ENCODE measurements at places on chromosomes 11 and 22.

DNA sequence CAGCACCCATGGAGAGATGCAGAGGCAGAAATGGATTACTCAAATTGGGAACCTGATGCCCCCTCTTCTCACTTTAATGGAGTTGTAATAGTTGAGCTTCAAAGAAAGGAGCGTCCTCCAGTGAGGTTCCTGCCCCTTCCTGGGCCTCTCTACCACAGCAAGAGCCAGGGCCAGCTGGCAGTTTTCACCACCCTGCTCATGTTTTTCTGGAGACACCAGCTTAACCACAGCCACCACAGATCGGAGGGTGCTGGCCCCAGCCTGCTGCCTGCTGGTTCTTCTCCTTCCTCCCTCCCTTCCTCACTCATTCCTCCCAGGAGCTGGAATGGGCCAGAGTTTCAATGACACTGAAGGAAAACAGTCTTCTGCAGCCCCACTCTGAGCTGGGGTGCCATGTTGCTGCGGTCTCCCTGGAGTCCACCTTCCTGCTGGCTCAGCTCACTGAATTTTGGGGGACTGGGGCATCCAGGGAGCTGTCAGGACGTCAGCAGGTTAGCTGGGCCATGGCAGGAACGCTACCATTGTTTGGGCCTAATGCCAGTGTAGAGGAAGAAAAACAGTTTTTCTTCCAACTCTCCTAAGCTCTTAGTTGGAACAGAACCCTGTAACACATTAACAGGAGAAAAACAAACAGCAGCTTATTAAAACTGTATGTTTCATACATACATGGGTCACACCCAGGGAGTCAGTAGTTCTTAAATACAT, 57.7 kb downstream of the TRAF6 start:
- DNase-seq: peak; percentile 58

- peak; percentile 70 for DNase-seq
Observed at GRCh38 chr11:120400564-120401364, 64.6 kb downstream of the ARHGEF12 start.

DNA sequence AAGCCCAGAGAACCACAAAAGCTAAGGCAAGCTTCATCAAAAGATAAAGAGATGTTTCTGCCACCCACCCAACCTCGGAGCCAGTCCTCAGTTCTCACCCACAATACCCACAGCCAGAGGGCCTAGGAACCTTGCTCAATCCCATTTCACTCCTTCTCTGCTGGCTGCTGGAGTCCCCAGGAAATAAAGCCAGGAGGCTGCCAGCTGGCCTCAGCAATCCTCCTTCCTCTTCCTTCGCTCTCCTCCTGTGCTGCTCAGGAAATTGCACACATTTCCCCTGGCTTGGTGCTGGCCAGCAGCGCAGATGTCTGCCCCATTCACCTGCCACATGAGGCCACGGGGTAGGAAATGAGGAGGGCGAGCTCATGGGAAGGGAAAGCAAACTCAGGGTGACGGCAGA, 91.8 kb upstream of the LDLRAD3 start:
- peak; percentile 62 for DNase-seq

DNA sequence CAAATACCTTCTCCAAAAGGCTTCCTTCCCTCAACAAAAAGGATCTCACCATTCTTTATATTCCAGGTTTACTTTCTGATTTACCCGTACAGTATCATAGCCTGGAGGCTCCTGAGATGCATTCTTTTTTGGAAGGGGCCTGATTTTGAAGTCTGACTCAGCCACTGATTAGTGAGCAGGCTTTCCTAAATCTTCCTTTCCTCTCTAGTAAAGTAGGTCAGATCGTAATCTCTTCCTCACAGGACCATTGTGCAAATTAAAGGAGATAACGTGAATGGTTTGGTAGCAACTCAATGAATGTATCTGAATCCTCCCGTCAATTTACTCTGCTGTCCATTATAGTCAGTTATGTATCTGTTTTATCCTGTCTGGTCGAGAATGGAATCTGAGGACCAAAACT, 227.7 kb upstream of the ANO5 start:
- no peak for DNase-seq

- DNase-seq: no peak
Observed at GRCh38 chr11:1358286-1358685, 31.4 kb upstream of the BRSK2 start.

GRCh38 chr22:37485395-37486223, 575 bp downstream of the MFNG start:
- no peak for DNase-seq

DNA sequence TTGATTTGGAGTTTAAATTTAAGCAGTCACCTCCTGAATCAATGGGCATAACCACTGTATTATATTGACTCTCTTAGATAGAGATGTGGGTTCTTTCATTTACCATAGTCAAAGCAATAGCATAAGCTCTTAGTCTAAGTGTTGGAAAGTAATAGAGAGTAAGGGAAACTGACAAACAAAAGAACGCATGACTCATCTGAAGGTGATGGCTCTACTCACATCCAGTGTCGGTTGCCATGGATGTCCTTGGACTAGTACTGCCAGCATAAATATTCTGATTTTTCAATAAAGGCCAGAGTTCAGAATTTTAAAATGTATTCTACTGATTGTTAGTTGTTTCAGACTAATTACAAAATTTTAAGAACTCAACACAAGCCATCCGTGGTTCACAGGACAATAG, 444.9 kb upstream of the DDI1 start:
- no peak for DNase-seq

- DNase-seq: no peak
Observed at GRCh38 chr22:21996175-21996720, 13.7 kb upstream of the TOP3B start.

- no peak for DNase-seq
Observed at GRCh38 chr11:112724496-112724790, 236.8 kb upstream of the NCAM1 start.

DNA sequence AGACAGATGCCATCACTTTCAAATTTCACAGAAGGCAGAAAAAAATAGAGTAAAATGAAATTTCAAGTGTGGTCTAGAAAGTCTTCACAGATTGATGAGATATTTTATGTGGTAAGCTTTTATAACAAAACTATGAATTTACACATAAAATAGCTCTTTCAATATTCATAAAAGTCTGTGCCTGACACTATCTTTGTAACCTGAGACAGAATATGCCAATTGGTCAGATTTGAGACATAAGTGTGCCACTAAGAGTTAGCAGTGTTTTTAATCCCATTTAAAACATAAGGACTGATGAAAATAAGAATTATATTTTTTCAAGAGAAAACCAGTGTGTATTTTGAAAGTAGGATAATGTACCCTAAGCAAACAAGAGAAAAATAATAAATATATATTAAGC, 769.5 kb upstream of the LUZP2 start:
- DNase-seq: no peak

GRCh38 chr11:119479685-119480275, 56.8 kb upstream of the THY1 start:
- peak; percentile 44 for DNase-seq

DNA sequence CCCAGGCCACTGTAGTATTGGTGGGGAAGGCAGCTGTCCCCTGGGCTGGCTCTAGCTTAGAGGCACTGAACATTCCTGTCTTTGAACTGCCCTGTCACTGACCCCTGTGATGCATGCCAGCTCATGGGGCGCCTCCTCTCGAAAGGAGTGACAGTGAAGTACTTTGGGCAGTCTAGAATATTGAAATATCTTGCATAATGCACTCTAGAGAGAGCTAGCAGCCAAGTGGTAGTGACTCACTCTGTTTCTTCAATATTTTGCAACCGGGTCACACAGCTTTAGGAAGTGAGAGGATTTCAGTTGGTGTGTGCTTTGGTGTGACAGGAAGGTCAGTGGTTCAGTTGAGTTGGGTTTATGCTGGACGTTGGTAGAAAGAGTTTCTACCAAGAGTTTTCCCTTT, 35.5 kb upstream of the ST14 start:
- peak; percentile 93 for DNase-seq

DNA sequence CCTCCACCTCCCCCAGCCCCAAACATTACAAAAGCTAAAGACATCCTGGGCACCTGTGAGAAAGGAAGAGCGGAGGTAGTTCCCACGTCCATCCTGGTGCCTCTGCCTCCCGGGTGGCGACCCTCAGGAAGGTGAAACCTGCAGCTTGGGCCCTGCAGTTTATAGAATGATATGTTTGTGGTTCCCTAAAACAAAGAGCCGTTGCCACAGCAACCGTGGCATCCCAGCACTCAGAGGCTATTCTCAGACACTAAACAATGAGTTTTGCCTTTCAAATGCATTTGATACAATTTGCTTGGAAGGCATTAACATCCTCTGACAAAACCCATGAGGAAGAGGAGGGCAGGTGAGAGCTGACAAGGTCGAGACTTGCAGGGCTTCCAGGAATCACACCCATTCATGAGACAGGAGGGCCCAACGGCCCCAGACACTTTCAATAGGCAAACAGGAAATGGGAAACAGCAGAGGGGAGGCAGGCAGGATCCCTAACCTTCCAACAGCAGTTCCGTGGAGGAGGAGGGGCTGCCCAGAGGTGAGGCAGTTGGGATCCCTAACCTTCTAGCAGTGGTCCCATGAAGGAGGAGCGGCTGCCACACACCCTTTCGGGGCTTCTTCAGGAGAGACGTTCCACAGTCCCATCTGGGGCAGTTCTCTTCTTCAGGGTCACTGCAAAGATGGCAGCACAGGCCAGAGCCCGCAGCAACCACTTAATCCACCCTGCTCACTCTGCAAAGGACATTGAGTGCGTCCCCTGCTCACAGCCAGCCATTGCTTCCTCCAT, 379.2 kb downstream of the SHANK2 start:
- DNase-seq: no peak

DNA sequence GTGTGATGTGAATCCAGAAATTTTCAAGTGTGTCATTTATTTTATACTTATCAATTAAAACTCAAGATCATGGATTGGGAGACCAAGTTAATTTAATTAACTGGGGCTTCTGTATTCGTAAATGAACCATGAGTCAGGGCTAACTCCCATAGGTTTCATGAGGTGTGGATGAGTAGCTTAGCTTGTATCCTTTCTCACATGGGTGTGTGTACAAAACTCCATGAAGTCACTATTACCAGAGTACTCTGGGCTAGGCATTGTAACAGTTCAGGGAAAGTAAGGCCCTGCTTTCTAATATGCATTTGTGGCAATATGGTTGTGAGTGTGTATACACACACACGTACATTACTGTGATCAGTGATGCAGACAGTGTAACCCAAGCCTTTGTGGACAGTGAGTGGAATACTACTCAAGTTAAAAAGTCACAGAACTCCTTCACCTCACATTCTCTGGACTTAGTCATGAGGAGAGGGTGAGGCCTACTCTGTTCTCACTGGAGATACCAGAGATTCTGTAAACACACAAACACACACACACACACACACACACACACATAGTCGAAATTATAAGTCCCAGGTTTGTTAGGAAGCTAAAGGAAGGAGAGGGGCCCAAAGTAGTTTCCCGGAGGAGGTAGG, 3.5 kb downstream of the CNTF start:
- DNase-seq: no peak

- peak; percentile 42 for DNase-seq
Observed at GRCh38 chr11:39374963-39375698, 2084.3 kb downstream of the LRRC4C start.

DNA sequence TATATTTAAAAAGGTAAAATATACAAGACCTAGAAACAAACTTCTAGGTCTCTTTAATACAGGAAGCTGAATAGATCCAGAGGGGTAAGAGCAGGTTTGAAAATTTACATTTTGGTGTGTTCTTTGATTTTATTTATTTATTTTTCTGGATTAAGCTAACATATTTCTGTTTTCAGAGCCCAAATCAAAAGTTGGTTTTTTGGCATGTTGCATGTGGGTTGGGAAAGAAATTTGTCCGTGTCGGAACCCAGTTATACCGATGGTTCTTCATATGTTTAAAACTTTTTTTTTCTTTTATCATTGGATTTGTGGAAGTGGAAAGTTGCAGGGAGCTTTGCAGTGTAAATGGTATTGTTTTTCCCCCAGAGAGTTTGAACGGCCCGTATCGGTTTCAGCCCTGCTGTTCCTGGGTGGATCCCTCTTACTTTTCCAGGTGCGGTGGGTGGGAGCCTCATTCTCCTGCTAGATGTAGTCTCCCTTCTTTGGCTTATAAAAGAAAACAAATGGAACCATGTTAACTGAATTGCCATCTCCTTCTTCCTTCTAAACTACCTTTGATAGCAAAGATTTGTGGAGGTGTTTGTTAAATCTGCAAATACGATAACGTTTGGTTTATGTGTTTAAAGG, 746 bp downstream of the CTNND1 start:
- no peak for DNase-seq

DNA sequence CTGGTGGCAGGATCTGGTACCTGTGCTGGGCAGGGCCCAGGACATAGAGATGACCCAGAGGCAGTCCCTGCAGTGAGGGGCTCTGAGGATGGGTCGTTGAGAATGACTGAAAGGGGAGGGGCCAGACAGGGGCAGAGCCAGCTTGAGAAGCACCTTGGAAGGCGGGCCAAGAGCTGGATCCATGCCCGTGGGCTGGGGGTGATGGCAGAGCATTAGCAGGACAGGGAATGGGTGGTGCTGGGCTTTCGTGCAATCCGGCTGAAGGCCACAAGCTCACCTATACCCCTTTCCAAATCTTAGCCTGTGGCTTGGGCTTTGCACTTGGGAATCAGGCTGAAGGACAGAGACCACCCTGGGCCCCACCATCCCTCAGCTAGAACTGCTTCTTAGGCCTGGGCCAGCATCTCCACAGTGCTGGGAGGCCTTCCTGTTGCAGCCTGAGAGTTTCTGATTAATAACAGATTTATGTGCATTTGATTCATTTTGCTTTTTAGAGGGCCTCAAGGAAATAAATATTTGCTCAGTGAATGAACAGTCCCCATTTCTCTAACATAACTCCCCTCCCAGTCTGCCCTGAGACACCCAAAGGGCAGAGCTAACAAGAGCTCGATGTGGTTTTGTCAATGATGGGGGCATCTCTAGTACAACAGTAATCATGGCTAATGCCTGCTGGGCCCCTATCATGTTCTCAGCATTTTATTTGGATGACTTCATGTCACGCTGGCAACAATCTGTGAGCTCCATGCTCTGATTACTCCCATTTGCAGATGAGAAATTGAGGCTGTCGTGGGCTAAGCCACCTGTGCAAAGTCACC, 39.3 kb downstream of the RIBC2 start:
- no peak for DNase-seq

DNA sequence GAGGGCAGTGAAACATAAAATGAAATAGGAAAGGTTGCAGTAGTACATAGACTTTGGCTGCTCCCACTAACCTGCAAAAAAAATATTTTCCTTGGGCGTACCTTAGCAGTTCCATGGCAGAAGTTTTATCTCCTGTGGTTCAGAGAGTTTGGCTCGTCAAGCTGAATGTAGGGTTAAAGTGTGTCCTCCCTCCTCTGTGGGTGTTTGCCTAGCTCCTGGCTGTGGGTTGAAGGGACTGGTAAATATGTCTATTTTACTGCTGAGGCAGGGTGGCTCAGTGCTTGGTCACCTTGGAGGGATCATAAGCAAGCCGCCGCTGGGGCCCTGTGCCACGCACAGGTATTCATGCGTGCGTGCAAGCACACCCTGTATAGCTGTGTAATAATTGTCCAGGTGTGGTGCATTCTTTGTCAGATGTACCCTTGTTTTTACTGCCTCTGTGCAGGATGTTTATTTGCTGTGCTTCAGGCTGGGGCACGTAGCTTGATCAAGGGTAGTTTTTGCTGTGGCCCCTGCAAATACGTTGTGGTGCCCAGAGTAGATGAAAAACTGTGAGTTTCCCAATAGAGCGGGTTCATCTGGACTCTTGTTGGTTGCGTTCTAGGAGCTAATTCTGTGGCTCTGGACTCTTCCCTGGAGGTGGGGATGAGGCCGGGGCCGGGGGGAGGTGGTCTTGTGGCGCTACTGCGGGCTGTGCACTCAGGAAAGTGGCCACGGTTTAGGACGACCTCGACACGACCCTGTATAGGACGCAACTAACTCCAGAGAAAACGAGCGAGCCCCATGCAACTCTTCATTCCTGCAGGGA, 732 bp upstream of the SORL1 start:
- no peak for DNase-seq

Measured in Kasumi-1 (cell line).